ENCODE measurements at places on chromosomes 2 and 18. TPM values are rescaled to one million over a fixed set of nuclear protein-coding genes. Genes with fewer than 3 reads are reported as not detected.

The CRYGD gene
- not detected for total RNA-seq

The EML6 gene
- total RNA-seq = 0.80 TPM

The PLEK gene
- total RNA-seq = 0.22 TPM

The VWC2L gene
- total RNA-seq = not detected

The IL36B gene
- total RNA-seq = not detected

The HOXD3 gene
- 11.2 TPM for total RNA-seq

The GLI2 gene
- 0.13 TPM for total RNA-seq

The G6PC2 gene
- not detected for total RNA-seq

The PCARE gene
- total RNA-seq = not detected

The CCT4 gene
- 274 TPM for total RNA-seq

The KCNJ13 gene
- total RNA-seq = not detected

The PRPF40A gene
- total RNA-seq = 195 TPM

The ANKRD30B gene
- not detected for total RNA-seq

The EVX2 gene
- not detected for total RNA-seq

The TRIM43B gene
- not detected for total RNA-seq

The IL1B gene
- not detected for total RNA-seq

The KIF1A gene
- total RNA-seq = not detected

The CDKL4 gene
- 0.86 TPM for total RNA-seq

The ATOH8 gene
- total RNA-seq = 5.4 TPM

The KCNF1 gene
- total RNA-seq = 0.36 TPM
